Activated CD4-positive, alpha-beta T cell treated with anti-CD3 and anti-CD28 coated beads, Interleukin-2, Interleukin-6, amounts not matched to agents 100 ng/mL and 50 ng/mL, durations not matched to agents 16 hours and 8 hours (primary cell): ENCODE measurements at places on chromosomes 1 and 21.

DNA sequence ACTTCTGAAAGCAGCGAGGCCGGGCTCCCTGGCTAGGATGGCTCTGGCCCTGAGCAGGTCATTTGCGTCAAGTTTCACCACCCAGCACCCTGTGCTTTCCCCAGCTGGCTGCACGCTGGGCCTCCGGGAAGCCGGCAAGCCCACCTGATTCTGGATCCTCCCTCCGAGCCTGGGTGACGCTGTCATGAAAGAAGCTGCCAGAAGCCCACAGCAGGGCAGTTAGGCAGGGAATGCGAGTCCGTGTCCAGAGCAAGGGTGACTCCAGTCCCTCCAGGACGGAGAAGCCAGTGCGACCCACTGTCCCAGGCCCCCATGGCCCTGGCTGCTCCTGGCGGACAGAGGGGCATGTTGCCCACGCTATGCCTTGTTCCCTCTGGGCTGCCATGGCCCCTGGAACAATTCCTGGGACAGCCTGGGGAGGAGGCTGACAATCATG is 44.4 kb upstream of the PCBP3 start:
- DNase-seq: no peak

DNA sequence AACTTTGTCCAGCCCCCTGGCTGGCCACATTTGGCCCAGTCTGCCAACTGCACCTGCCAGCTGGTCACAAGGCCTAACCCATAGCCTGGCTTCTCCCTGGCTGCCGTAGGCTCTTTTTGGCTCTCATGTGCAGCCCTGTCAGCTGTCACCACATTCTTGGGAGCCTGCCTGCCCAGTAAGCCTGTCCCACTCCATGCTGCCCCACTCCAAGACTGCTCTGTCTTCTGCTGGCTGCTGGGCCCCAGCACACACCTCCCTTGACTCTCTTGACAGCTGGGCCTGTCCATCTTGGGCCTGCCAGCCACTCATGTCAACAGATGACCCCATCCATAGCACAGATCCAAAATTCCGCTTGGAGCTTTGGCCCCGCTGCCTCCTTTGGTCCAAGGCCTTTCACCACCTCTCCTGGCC is 74.3 kb upstream of the EDN2 start:
- no peak for DNase-seq

DNA sequence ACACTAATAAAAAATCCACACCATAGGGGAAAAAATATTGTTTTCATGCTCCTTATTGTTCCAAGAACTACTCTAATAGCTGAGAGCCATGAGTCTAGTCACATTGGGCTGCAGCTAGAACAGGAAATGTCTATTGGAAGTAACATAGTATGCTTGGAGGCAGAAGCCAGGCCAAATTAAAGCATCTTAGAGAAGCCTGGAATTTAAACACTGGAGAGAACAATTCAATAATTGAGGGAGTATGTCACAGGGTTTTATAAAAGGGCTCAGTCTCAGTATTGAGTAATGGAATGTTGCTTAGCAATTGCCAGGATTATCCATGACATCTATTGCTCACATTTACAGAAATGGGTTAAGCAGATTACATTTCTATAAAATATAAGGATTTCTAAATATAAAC is 471.3 kb downstream of the LMO4 start:
- no peak for DNase-seq

DNA sequence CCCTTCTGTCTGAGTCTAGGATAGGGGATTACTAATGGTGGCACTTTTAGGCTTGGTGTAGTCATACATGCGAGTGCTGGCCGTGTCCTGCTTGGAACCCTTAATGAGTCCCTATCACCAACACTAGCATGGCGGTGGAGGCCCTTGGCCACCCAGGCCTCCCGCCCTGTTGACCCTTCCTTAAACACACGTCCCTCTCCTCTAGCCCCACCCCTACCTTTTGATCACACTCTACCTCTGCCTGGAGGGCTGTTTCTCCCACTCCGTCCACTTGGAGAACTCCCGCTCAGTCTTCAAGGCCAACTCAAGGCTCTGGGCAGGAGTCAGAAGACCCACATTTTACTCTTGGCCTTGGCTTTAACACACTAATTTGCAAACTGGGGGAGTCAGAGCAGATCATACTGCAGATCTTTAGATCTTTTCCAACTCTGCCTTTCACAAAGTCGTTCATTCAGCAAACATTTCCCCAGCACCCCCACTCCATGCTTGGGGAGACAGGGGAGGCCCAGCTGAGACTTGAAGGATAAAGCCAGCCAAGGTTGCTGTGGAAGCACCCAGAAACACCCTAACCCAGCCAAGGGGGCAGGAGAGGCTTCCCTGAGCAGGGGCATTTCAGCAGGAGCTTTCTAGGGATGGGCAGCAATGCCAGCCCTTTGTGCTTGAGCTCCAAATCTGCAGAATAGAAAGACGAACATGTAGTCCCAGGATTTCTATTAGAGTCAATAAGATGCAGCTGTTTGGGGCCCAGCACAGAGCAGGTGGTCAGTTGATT is 1.9 kb downstream of the PODN start:
- no peak for DNase-seq

GRCh38 chr1:16076865-16077238 is 3.4 kb upstream of the FAM131C start:
- no peak for DNase-seq

GRCh38 chr1:46153732-46154131 is 21.2 kb upstream of the TSPAN1 start:
- DNase-seq: no peak

- no peak for DNase-seq
Observed at GRCh38 chr1:210591214-210591613, 262.5 kb downstream of the HHAT start.
